MCF 10A (cell line): ENCODE measurements at places on chromosomes 4 and X. TPM values are rescaled to one million over a fixed set of nuclear protein-coding genes. Genes with fewer than 3 reads are reported as not detected.

DNA sequence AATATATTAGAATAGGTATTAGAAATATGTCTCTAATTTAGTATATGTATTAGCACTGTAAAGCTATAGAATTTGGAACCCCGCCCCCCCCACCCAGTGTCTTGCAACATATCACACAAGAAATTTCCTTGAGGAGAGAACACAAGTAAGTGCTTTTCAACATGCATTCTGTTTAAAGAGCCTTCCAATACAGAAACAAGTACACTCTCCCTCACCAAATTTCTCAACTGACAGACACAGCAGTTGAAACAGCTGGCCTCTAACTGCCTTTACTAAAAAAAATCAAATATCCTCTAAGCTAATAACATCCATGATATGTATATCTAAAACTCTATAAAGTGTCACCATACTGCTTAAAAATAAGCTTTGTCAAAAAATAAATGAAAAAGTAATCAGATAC, 12.4 kb downstream of the CAMK2D start:
- no peak overlapping the region for H3K27ac ChIP-seq
- DNase-seq = no peak
- H3K4me1 ChIP-seq = peaks cover 12% of the 10 kb centered on the region
- peaks cover 11% of the 10 kb centered on the region for H3K36me3 ChIP-seq
- H3K27me3 ChIP-seq = no peaks in the 10 kb centered on the region

- H3K4me1 ChIP-seq = peaks cover 12% of the 10 kb centered on the region
- H3K4me3 ChIP-seq = no peak overlapping the region
- no peaks in the 10 kb centered on the region for H3K27me3 ChIP-seq
- H3K27ac ChIP-seq = no peak overlapping the region
- DNase-seq = no peak
- H3K36me3 ChIP-seq = no peaks in the 10 kb centered on the region
Observed at GRCh38 chr4:76544725-76545124, 109.7 kb downstream of the SHROOM3 start.

DNA sequence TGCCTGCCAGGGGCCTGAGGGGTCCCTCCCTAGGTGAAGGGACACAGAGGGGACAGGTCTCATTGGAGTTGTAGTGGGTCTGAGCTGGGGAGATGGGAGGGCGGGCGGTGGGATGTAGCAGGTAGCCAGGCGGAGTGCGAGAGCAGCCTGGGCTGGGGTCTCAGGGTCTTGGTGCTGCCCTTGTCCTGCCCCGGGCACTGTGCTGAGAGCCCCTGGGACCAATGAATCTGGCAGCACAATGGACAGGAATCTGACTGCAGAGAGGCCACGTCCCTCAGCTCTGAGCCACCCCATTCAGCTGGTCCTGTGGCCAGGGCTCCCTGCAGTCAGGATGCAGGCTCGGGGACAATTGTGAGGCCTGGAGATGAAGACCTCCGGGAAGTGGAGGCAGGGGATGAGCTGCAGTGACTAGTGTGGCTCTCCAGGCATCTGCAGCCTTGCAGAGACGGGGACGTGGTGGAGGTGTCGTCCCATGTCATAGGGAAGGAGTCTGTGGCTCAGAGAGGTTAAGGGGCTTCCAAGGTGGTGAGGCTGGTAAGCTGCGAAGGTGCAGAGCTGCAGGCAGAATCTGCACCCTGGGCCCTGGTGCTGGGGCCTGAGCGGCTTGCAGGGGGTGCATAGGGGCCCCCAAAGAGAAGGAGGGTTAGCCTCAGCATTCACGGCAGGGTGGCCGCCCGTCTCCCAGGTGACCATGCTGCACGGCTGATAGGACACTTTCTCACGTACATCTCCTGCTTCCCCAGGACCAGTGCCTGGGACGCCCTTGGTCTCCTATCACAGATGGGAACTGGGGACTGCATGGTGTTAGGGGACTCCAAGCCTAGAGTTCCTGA, 20.6 kb downstream of the NSG1 start:
- no peak overlapping the region for H3K27ac ChIP-seq
- H3K36me3 ChIP-seq = no peaks in the 10 kb centered on the region
- no peak overlapping the region for H3K4me3 ChIP-seq
- no peak for DNase-seq
- no peaks in the 10 kb centered on the region for H3K27me3 ChIP-seq

- H3K27ac ChIP-seq = no peak overlapping the region
- H3K4me1 ChIP-seq = peaks cover 11% of the 10 kb centered on the region
- no peak overlapping the region for H3K4me3 ChIP-seq
- no peaks in the 10 kb centered on the region for H3K27me3 ChIP-seq
- peak; percentile 78 for DNase-seq
Observed at GRCh38 chr4:72418458-72418857, 150.6 kb downstream of the ADAMTS3 start.

Gene ASB12
- total RNA-seq = not detected in 2 replicates

Gene DCK
- 8.0 and 9.5 TPM in 2 replicates for total RNA-seq

GRCh38 chr4:161317000-161317399, 846.8 kb downstream of the FSTL5 start:
- H3K4me3 ChIP-seq = no peak overlapping the region
- H3K27me3 ChIP-seq = no peaks in the 10 kb centered on the region
- no peaks in the 10 kb centered on the region for H3K4me1 ChIP-seq
- DNase-seq = no peak
- H3K36me3 ChIP-seq = no peaks in the 10 kb centered on the region

GRCh38 chrX:31323658-31324057, 251.8 kb upstream of the FTHL17 start:
- peaks cover 56% of the 10 kb centered on the region for H3K27me3 ChIP-seq
- no peak for DNase-seq
- H3K4me3 ChIP-seq = no peak overlapping the region
- no peak overlapping the region for H3K27ac ChIP-seq
